ENCODE measurements at places on chromosomes 12 and 14.

- DNase-seq = no peak
Observed at GRCh38 chr12:124294780-124295341, at the start of gene RFLNA. Gene RFLNA, plus strand, starts transcription at chr12:124295093. Its CDS starts 337 bp downstream, at chr12:124295430.

GRCh38 chr14:98564006-98564405 lies 708.0 kb downstream of the BCL11B start:
- no peak for DNase-seq

DNA sequence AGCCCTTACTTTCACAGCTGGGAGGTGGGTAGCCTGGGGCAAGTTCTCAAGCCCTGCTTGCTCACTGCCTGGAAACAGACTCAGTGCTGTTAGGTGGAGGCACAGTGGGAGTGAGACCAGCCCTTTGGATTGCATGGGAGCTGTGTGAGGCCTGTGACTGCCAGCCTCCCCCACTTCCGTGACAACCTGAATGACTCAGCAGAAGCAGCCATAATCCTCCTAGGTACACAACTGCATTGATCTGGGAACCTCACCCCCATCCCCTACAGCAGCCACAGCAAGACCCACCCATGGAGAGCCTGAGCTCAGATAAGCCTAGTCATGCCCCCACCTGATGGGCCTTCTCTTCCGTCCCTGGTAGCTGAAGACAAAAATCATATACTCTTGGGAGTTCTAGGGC lies 26.4 kb downstream of the ALG10 start:
- DNase-seq = no peak

GRCh38 chr14:41636492-41637392 lies 30.1 kb downstream of the LRFN5 start:
- no peak for DNase-seq

DNA sequence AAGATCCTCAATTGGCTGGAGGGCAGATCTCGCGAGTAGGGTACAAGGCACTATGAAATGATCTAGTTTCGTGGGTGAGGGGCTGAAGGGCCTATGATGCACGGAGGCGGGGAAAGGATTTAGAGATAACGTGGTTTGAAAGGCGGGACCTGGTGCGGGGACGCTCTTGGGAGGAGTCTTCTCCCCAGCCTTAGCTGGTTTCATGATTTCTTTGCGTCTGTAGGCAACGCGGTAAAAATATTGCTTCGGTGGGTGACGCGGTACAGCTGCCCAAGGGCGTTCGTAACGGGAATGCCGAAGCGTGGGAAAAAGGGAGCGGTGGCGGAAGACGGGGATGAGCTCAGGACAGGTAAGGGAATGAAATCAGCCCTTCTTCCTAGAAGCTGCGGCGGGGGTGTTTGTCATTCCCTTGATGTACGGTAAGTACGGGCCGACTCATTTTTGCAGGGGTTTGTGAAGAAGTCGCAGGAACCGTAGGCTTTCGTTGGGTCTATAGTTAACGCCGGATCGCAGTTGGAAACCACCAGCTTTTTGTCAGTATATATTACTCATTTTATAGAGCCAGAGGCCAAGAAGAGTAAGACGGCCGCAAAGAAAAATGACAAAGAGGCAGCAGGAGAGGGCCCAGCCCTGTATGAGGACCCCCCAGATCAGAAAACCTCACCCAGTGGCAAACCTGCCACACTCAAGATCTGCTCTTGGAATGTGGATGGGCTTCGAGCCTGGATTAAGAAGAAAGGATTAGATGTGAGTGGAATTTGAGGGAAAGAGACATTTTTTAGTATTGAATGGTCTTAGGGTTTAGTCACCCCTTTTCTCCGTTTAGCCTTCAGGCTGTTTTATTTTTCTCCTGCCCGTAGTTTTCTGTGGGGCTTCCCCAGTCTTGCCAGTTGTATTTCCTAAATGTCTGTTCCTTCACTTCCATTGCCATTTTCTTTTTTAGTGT lies 602 bp downstream of the APEX1 start:
- DNase-seq = no peak

DNA sequence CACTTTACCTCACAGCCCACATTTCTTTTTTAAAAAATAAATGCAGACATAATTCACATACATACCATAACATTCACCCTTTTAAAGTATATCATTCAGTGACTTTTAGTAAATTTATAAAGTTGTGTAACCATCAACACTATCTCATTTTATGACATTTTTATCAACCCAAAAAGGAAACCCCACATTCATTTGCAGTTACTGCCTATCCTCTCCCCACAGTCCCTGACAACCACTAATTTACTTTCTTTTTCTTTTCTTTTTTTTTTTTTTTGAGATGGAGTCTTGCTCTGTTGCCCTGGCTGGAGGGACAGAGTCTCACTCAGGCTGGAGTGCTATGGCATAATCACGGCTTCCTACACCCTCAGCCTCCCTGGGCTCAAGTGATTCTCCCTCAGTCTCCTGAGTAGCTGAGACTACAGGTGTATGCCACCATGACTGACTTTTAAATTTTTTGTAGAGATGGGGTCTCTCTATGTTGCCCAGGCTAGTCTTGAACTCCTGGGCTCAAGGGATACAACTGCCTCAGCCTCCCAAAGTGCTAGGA lies 1.5 kb upstream of the EP400 start:
- peak; percentile 6 for DNase-seq

DNA sequence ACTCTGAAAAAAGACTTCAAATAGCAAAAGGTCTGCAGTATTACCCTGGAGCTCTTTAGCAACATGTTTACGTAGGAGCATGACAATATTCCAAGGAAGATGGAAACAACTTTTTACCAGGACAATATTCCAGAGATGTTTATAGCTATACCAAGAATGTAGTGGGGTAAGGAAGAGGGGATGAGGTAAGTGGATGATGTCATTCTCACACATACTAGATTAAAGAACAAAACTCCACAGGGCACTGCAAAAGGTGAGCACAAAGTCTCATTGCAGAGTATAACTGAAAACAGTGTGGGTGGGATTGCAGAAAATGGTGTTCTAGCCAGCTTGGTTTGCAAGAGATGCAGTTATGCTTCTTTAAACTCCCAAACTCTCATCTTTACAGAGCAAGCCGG lies 8.4 kb downstream of the CMTM5 start:
- no peak for DNase-seq

GRCh38 chr12:123393747-123394146 lies 9.8 kb downstream of the KMT5A start:
- DNase-seq = no peak

Data from CD4-positive, alpha-beta T cell treated with Interleukin-17A for 1 hour (primary cell).